ENCODE measurements at places on chromosomes 5 and 9.

DNA sequence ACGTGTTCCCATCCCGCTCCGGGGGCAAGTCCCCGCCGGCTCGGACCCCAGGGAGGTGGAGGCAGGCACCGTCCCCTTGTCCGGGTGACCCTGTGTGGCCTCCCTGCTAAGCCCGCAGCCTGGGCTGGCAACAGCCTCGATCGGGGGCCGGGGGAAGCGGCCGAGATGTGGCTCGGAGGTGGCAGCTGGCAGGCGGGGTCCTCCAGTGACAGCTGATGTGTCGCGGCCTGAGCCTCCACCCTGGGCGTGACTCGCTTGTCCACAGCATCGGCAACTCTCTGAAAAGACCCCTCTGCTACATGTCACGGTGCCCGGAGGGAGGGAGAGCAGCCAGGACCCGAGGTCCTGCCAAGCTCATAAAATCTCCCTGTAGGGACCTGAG lies 124.8 kb upstream of the IRX4 start:
- ATAC-seq = no peak

DNA sequence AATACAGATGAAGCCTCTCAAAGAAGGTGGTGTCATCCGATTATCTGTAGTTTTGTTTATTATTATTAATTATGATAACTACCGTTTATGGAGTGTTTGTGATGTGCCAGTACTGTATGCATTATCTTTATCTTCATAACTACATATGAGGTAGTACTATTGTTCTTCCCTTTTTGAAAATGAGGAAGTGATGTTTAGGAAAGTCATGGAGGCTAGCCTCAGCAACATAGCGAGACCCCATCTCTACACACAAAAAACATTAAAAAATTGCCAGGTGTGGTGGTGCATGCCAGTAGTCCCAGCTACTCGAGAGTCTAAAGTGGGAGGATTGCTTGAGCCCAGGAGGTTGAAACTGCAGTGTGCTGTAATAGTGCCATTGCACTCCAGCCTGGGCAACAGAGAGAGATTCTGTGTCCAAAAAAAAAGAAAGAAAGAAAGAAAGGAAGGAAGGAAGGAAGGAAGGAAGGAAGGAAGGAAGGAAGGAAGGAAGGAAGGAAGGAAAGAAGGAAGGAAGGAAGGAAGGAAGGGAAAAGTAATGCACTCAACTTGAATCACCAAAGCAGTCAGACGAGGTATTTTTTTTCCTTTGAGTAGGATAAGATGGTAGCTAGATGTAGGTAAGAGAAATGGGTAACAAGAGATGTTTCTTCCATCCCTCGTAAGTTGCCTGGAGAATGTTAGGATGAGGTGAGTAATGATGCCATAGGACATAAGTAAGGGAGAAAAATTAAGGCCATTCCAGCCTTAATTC lies 47.8 kb downstream of the PAM start:
- ATAC-seq = no peak

DNA sequence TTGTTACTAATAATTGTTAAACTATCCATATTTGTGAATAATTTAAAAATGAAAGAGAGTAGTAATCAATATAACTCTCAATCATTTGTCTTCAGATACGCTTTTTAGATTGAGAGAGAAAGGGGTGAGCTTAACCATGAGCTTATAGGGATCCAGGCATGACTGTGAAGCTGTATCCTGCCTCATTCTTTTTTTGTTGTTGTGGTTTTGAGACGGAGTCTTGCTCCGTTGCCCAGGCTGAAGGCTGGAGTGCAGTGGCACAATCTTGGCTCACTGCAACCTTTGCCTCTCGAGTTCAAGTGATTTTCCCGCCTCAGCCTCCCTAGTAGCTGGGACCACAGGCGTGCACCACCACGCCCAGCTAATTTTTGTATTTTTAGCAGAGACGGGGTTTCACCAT lies 44.0 kb downstream of the NIPAL4 start:
- no peak for ATAC-seq

DNA sequence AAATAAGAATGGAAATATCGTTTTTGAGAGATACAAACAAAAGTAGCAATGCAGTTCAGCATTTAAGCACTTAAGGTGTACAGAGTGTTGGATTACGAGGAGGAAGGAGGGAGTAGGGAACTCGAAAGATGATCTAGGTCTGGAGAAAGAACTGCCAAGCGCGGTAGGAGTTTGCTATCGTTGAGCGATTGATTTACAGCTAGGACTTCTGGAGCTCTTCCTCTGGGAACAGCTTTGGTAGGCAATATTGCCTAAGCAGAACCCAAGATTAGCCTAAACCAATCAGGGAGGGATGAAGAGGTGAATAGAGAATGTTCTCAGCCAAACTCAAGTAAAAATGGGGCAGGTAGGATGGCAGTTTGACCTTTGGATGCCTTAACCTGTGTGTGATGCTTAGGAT lies 965 bp downstream of the CLTA start:
- ATAC-seq = no peak

- no peak for ATAC-seq
Measured at GRCh38 chr5:94423411-94423810, 195.0 kb downstream of the KIAA0825 start.

GRCh38 chr9:97470076-97470475 lies 31.4 kb upstream of the TMOD1 start:
- no peak for ATAC-seq

GRCh38 chr5:158273035-158273434 lies 414.1 kb upstream of the CLINT1 start:
- no peak for ATAC-seq

DNA sequence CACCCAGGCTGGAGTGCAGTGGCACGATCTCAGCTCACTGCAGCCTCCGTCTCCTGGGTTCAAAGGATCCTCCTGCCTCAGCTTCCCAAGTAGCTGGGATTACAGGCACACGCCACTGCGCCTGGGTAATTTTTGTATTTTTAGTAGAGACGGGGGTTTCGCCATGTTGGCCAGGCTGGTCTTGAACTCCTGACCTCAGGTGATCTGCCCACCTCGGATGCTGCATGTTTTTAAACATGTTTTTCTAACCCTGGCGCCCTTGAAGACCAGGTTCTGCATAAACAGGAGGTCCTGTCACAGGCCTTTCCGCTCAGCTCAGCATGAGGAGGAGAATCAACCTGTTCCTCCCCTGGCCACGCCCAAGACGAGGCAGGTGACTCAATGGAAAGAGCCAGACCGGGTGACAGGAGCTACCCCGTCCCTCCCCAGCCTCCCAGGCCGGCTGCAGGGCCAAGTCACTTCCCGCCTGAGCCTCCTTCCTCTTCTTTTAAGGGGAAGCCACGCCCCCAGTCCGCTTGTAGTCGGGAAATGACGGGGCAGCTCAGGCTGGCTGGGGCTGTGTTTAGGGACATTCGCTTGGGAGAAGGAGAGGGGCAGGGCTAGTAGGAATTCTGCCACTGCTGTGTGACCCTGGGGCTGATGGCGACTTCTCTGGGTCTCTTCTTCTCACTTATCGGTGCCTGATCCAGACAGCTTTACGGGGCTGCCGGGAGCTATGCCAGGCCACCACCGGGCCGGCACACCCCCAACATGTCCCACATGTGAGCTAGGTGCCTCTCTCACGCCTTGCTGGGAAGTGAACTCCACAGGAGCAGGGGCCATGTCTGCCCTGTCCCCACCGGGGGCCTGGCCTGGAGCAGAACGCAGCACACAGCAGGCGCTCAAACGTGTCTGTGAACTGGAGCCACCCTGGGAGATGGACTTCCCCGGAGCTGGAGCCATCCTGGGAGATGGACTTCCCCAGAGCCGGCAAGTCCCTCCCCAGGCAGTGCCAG lies 6.1 kb downstream of the NOTCH1 start:
- peak; percentile 38 for ATAC-seq

DNA sequence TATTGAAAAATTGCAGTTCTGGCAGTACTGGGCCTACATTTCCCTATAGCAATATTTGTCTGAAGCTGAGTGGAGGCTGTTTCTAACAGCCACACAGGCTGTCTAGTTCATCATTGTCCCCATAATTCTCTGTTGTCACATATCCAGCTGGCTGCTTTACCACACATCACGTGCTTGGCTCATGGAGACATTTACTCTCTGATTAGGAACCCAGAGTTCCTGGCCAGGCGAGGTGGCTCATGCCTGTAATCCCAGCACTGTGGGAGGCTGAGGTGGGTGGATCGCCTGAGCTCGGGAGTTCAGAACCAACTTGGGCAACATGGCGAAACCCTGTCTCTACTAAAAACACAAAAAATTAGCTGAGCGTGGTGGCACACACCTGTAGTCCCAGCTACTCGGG lies 81.4 kb downstream of the PGM5 start:
- ATAC-seq = peak; percentile 81

GRCh38 chr5:65334077-65334476 lies 147.6 kb downstream of the ADAMTS6 start:
- ATAC-seq = no peak

- ATAC-seq = no peak
Measured at GRCh38 chr9:125412166-125412565, 150.5 kb downstream of the GAPVD1 start.

GRCh38 chr5:111667128-111667736 lies 89.8 kb downstream of the NREP start:
- ATAC-seq = no peak

- no peak for ATAC-seq
Measured at GRCh38 chr5:102211165-102211564, 84.9 kb downstream of the SLCO4C1 start.

- ATAC-seq = no peak
Measured at GRCh38 chr5:36478646-36479317, 127.6 kb upstream of the SLC1A3 start.

DNA sequence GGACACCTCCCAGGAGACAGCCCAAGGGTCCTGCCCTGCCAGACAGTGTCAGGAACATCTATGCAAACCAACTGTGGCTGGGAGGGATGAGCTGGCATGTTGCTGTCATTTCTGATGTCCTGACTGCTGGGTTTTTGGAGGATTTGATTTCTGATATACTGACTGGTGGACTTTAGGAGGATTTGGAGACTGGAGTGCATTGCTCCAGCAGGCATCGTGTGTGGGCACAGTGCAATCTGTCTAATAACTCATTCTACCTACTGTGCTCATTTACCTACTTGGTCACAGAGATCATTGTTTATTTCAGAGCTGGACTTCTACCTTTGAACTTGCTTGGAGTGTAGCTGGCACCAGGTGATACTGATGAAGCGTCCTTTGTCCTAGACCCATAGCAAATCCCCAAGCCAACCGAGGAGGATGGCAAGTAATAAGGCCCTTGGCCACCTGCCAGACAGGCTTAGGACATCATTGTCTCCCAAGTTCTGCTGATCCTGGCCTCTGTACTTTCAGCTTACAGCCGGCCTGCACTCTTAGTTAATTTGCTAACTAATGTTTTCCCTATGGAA lies 124.3 kb upstream of the ICE1 start:
- ATAC-seq = no peak

- no peak for ATAC-seq
Measured at GRCh38 chr9:12906646-12907045, 131.8 kb downstream of the LURAP1L start.

DNA sequence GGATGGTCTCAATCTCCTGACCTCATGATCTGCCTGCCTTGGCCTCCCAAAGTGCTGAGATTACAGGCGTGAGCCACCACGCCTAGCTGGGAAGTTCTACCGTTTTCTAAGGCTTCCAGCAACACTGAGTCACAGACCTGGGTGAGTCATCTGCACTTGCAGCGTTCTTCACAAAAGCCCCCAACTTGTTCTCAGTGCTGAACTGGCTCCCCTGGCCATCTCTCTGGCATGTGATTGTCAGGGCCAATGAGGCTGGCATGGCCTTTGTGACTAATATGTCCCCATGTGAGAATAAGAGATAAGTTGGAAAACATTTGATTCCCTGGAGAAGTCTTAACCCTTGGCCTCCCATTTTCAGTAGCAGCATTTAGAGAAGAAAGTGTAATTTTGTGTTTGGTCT lies 124.4 kb downstream of the WDR41 start:
- no peak for ATAC-seq

GRCh38 chr5:78959767-78960166 lies 25.3 kb downstream of the ARSB start:
- no peak for ATAC-seq

DNA sequence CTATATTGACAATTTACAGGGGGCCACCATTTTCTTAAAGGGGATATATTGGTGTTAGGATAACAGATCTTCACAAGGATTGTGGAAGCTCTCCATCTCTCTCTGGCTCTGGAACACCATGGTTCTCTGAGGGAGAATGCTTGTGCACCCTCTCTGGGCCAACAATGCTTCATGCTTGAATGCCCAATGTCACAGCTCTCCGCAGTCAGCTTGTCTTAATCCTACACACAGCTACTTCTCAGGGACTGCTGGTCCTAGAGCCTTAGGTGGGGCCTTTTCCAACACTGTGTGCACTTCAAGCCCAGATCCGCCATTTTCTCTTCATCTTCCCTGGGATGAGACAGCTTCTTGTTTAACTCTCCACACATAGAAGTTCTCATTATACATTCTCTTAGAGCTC lies 6.9 kb upstream of the PDLIM4 start:
- ATAC-seq = no peak

DNA sequence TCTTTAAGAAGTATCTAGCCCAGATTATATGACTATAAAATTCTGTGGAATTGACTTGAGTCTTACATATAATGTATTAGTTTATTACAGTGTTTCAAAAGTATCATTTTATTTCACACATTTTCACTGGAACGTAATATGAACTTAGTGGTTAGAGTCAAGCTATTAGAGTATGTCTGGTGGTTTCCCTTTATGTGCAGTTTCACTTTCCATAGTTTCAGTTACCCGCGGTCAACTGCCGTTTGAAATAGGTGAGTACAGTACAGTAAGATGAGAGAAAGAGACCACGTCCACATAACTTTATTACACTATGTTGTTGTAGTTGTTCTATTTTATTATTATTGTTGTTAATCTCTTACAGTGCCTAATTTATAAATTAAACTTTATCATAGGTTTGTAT lies 50.5 kb downstream of the COMMD10 start:
- ATAC-seq = no peak

- no peak for ATAC-seq
Measured at GRCh38 chr5:16615741-16616535, 859 bp downstream of the RETREG1 start.

DNA sequence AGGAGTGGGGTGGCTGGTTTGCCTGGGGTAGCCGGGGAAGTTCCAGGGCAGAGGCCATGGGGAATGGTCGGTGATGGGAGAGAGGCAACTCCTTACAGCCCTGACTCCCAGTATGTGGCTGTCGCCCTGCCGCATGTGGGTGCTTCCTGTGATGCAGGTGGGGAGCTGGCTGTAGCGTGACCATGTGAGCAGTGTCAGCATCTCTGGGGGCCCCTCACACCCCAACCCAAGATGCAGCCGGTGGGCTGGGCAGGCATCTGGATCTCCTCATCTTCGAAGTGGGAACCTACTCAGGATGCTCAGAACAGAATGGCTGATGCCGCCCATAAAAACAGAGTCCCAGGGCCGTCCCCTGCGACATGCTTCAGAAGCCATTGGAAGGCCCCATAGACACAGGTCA lies 45.0 kb downstream of the BARX1 start:
- ATAC-seq = no peak

DNA sequence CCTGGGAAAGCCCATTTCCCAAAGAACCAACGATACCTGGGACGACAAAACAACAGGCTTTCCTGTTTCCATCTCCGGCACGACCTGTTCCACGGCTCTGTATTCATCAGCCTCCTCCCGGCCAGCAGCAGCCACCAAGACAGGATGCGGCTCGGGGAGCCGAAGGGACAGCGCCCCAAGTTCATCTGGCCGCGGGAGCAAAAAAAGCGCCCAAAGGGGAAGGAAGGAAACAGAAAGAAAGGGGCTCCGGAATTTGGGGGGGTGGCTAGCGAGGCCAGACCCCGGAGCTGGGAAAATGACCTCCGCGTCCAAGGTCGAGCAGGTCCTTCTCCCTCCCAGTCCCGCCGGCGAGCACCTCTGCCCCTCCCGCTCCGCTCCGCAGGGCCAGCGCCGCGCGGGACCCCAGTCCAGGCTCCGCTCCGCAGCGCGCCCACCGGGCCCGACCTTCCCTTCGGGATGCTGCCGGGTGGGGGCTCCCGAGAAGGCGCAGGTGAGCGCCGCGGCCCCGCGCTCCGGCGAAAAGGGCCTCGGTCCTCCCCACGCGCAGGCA lies 608 bp downstream of the ELOVL7 start:
- ATAC-seq = peak; percentile 54

Measured in motor neuron (in vitro differentiated cells).